Heart left ventricle (tissue), 16 donors: ENCODE measurements at places on chromosomes 16 and 17. TPM values are rescaled to one million over a fixed set of nuclear protein-coding genes. Genes with fewer than 3 reads are reported as not detected.

GRCh38 chr17:58747674-58748073 lies 8.0 kb upstream of the PPM1E start:
- DNase-seq = no peak
- H3K27me3 ChIP-seq = peaks cover 3% of the 10 kb centered on the region
- H3K27ac ChIP-seq = no peak overlapping the region
- H3K4me1 ChIP-seq = no peaks in the 10 kb centered on the region

TMC5 gene
- total RNA-seq = not detected

DNA sequence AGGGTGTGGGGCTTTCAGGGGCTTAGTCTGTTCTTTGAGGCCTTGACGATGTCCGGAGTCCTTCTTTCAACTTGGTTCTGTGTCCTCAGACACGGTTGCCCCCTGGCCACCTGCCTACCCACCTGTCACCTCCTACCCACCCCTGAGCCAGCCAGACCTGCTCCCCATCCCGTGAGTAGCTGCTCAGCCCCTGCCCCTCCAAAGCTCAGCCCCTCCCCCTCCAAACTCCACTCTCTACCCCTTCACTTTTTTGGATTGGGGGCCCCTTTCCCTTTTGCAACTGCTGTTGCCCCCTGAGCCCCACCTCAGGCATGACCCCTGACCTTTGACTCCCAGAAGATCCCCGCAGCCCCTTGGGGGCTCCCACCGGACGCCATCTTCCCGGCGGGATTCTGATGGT lies 1.2 kb downstream of the LAT start:
- no peak overlapping the region for H3K4me3 ChIP-seq
- H3K27ac ChIP-seq = no peak overlapping the region
- peaks cover 78% of the 10 kb centered on the region for H3K36me3 ChIP-seq
- DNase-seq = no peak
- H3K4me1 ChIP-seq = no peaks in the 10 kb centered on the region

TVP23A gene
- 0.34 TPM for total RNA-seq

ZFHX3 gene
- 8.0 TPM for total RNA-seq

TP53TG3 gene
- total RNA-seq = not detected

- peaks cover 33% of the 10 kb centered on the region for H3K36me3 ChIP-seq
- H3K27me3 ChIP-seq = no peaks in the 10 kb centered on the region
- H3K4me3 ChIP-seq = no peak overlapping the region
- no peak overlapping the region for H3K27ac ChIP-seq
- peaks cover 7% of the 10 kb centered on the region for H3K4me1 ChIP-seq
These were observed 14.7 kb downstream of the DCAKD start for GRCh38 chr17:45036691-45037090.

DNA sequence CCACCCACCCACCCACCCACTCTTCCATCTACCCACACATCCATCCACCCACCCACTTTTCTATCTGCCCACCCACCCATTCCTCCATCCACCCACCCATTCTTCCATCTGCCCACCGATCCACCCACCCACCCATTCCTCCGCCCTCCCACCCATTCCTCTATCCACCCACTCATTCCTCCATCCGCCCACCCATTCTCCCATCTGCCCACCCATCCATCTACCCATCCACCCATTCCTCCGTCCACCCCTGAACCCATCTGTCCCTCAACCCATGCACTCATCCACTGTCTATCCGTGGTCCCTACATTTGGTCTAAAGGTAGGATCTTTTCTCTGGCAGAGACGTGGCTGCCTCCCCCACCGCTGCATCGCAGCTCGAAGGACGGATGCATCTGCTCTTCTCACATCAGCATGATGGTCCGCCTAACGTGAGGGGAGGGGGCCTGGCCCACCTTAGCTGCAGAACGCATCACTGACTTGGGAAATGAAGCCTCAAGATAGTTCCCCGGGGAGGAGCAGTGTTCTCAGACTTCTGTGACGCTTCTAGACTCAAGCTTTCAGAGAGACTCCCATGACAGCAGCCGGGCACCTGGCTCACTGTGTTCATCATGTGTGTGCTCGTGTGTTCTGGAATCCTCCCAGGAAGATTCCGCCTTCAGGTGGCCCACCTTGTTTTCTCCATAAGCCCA lies 17.2 kb upstream of the GSE1 start:
- H3K4me3 ChIP-seq = no peak overlapping the region
- H3K27ac ChIP-seq = no peak overlapping the region
- H3K36me3 ChIP-seq = no peaks in the 10 kb centered on the region
- H3K4me1 ChIP-seq = no peaks in the 10 kb centered on the region

GRCh38 chr16:75256696-75257343 lies 5.4 kb upstream of the BCAR1 start:
- H3K27ac ChIP-seq = peak overlapping the region; percentile 86
- H3K36me3 ChIP-seq = no peaks in the 10 kb centered on the region
- no peak overlapping the region for H3K4me3 ChIP-seq
- no peaks in the 10 kb centered on the region for H3K27me3 ChIP-seq
- peaks cover 96% of the 10 kb centered on the region for H3K4me1 ChIP-seq
